ENCODE measurements at places on chromosomes 2 and 18. TPM values are rescaled to one million over a fixed set of nuclear protein-coding genes. Genes with fewer than 3 reads are reported as not detected.

DNA sequence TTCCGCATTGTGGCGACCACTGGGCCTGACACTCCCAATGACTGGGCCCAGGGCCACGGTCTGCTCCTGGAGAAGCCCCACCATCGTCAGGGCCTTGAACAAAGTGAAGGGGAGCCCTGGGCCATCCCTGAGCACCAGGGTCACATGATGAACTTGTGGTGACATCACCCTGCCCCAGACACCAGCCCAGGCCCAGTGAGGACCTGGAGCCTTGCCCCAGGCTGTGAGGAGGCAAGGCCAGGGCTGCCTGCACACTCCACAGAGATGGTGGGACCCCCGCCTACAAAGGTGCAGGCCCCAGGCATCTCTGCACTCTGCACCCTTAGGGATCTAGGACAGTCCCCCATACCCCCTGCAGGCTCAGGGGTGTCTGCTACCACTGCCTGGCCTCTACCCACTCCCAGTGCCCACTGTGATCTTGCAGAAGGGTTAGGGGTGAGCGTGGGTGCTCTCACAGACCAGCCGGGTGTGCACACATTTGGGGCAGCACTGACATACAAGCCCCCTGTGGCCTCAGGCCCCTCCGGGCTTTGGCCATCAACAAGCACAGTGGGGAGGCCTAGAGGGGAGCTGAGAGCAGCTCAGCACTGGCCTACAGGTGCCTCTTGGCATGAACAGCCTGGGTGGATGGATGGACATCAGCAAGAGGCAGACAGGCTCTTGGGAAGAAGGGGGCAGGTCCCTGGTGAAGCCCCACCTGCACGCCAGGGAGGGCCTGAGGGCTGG, 624.0 kb upstream of the LRRTM4 start:
- no peaks in the 10 kb centered on the region for H3K4me1 ChIP-seq
- no peaks in the 10 kb centered on the region for H3K27me3 ChIP-seq
- no peak overlapping the region for H3K27ac ChIP-seq
- no peak for DNase-seq
- no peak overlapping the region for H3K4me3 ChIP-seq

- H3K4me1 ChIP-seq, result no peaks in the 10 kb centered on the region
- DNase-seq, result no peak
- H3K27ac ChIP-seq, result no peak overlapping the region
- H3K4me3 ChIP-seq, result no peak overlapping the region
- no peaks in the 10 kb centered on the region for H3K36me3 ChIP-seq
Observed at GRCh38 chr18:6797171-6797570, 67.7 kb downstream of the ARHGAP28 start.

DNA sequence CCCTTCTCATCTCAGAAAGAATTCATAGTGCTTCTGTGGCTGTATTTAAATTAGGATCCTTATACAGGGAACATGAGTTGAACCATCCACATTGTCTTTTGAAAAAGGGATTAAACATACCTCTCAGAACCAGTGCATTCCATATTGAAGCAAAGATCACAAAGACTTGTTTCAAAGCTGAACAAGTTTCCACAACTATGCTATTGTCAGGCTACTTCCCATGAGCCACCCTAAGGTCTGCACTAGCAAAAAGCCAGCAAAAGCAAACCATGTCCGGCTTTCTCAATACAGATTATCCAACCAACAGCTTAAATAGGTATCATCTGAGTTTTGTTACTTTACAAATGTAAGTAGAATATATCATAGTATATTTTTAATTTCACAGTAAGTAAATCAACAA, 78.1 kb downstream of the SCG2 start:
- H3K4me1 ChIP-seq, result no peaks in the 10 kb centered on the region
- no peaks in the 10 kb centered on the region for H3K27me3 ChIP-seq
- no peak overlapping the region for H3K4me3 ChIP-seq
- DNase-seq, result no peak

DNA sequence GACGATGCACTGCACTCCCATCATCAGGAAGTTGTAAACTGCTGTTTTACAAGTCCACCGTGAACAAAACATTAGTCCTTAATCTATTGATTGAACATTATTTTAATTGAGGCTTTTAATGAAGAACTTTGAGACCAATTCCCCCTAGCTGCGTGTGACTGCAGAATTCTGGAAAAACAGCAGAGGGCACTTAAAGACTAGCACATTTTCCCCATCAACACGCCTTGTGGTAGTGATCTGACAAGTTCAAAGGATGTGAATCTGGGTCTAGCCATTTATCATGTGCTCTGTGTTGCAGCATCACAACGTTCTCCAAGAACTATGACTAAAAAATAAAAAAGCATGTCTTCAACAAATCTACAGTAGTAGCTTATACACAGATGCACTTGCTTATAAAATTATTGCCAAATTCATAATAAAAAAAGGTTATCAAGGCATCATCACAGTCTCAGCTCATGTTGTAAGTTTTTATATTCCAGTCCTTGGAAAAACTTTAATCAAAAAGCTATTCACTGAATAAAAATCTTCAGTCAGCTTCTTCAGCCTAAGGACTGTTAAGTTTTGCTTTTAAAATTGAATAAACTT, 35.8 kb downstream of the SKOR2 start:
- H3K4me3 ChIP-seq, result no peak overlapping the region
- no peaks in the 10 kb centered on the region for H3K36me3 ChIP-seq
- no peak for DNase-seq

Gene GCA
- 17.0 TPM for total RNA-seq

GRCh38 chr2:26483957-26484565, 6.1 kb upstream of the OTOF start:
- no peak overlapping the region for H3K4me3 ChIP-seq
- H3K27ac ChIP-seq, result no peak overlapping the region
- H3K4me1 ChIP-seq, result peaks cover 14% of the 10 kb centered on the region
- peaks cover 5% of the 10 kb centered on the region for H3K27me3 ChIP-seq
- no peaks in the 10 kb centered on the region for H3K36me3 ChIP-seq

Gene SERPINB8
- total RNA-seq, result 9.3 TPM

- no peak overlapping the region for H3K27ac ChIP-seq
- no peaks in the 10 kb centered on the region for H3K4me1 ChIP-seq
- DNase-seq, result no peak
- H3K27me3 ChIP-seq, result no peaks in the 10 kb centered on the region
- H3K4me3 ChIP-seq, result no peak overlapping the region
Observed at GRCh38 chr2:229095472-229095871, 175.6 kb downstream of the PID1 start.

Gene CDCA7
- total RNA-seq, result 65.2 TPM

Gene TMEM198
- total RNA-seq, result 0.95 TPM

GRCh38 chr2:201956361-201956760, 77.3 kb upstream of the FZD7 start:
- H3K27me3 ChIP-seq, result peaks cover 12% of the 10 kb centered on the region
- H3K4me3 ChIP-seq, result no peak overlapping the region
- no peaks in the 10 kb centered on the region for H3K36me3 ChIP-seq
- H3K27ac ChIP-seq, result no peak overlapping the region
- no peak for DNase-seq
- no peaks in the 10 kb centered on the region for H3K4me1 ChIP-seq

GRCh38 chr2:105643405-105644173, 101.1 kb upstream of the NCK2 start:
- no peak overlapping the region for H3K27ac ChIP-seq
- no peaks in the 10 kb centered on the region for H3K4me1 ChIP-seq
- no peaks in the 10 kb centered on the region for H3K36me3 ChIP-seq
- DNase-seq, result no peak
- no peak overlapping the region for H3K4me3 ChIP-seq

Gene TPO
- total RNA-seq, result 0.73 TPM

- no peaks in the 10 kb centered on the region for H3K36me3 ChIP-seq
- H3K4me1 ChIP-seq, result no peaks in the 10 kb centered on the region
- H3K4me3 ChIP-seq, result no peak overlapping the region
- no peak for DNase-seq
Observed at GRCh38 chr2:200212862-200213425, 93.5 kb upstream of the SPATS2L start.

GRCh38 chr18:65938592-65939372, 188.0 kb downstream of the CDH7 start:
- no peak for DNase-seq
- H3K36me3 ChIP-seq, result no peaks in the 10 kb centered on the region
- no peak overlapping the region for H3K4me3 ChIP-seq
- H3K27ac ChIP-seq, result no peak overlapping the region
- H3K4me1 ChIP-seq, result no peaks in the 10 kb centered on the region
- H3K27me3 ChIP-seq, result no peaks in the 10 kb centered on the region

Gene CHRNG
- total RNA-seq, result not detected

DNA sequence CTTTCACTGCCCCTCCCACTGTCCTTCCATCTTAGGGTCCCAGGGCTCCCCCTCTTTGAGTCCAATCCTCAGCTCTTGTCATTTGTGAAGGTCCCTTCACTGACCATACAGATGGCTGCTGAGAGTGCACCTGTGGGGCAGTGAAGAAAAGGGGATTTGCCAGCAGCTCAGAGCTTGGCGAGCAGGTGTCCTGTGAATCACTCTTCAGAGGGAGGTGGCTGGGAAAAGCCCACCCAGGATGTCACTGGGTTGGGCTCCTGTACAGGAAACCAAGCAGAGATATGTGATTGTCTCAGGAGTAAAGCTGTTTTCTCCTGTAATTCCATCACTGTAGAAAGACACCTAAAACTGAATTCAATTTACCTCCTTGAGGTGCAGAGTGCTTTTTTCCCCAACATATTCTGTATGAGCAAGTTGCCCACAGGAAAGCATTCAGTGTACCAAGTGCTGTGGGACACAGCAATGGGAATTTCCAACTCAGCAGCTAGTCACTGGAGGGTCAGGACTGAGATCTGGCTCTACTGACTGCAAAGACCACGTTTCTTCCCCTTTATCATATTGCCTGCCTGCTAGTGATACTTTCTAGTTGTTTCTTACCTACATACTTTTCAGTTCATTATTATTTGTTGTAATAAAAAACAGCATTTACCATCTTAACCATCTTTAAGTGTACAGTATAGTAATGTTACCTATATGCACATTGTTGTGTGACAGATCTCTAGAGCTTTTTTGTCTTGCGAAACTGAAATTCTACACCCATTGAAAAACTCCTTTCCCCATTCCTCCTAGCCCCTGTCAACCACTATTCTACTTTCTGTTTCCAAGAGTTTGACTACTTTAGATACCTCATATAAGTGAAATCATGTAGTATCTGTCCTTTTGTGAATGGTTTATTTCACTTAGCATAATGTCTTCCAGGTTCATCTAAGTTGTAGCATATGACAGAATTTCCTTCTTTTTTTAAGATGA, 239.1 kb downstream of the TSN start:
- no peaks in the 10 kb centered on the region for H3K36me3 ChIP-seq
- no peak overlapping the region for H3K27ac ChIP-seq
- H3K4me1 ChIP-seq, result no peaks in the 10 kb centered on the region
- no peak for DNase-seq
- no peak overlapping the region for H3K4me3 ChIP-seq

Gene SLC5A7
- total RNA-seq, result not detected

Gene DAPL1
- not detected for total RNA-seq

DNA sequence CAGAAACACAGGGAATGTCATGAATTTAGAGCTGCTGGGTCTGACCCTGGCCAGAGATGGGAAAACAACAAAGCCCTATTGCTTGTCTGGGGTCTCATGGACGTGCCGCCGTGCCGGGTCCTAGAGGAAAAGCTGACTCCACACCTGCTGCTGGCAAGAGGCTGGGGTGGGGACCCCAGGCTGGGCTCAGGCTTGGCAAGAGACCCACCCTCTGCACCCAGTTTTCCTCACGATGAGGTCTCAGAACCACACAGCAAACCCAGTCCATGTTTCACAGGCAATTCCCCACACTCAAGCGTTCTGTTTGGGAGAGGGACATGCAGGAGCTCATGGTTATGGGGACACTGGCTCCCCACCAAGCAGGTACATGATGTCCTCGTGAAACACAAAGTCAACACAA, 367.3 kb upstream of the SALL3 start:
- no peaks in the 10 kb centered on the region for H3K36me3 ChIP-seq
- DNase-seq, result no peak
- no peak overlapping the region for H3K4me3 ChIP-seq
- H3K4me1 ChIP-seq, result no peaks in the 10 kb centered on the region

Gene STPG4
- 0.13 TPM for total RNA-seq

Gene TNFAIP6
- total RNA-seq, result not detected

GRCh38 chr2:170314744-170315447, 136.9 kb downstream of the MYO3B start:
- no peak overlapping the region for H3K27ac ChIP-seq
- peaks cover 21% of the 10 kb centered on the region for H3K27me3 ChIP-seq
- H3K36me3 ChIP-seq, result no peaks in the 10 kb centered on the region
- H3K4me3 ChIP-seq, result no peak overlapping the region
- no peaks in the 10 kb centered on the region for H3K4me1 ChIP-seq

Gene CLASP1
- 66.5 TPM for total RNA-seq

Gene BBS5
- total RNA-seq, result 0.90 TPM

All from activated CD4-positive, alpha-beta memory T cell treated with anti-CD3 and anti-CD28 coated beads, Interleukin-2, amount 10 ng/mL, durations not matched to agents 7 days and 5 days (primary cell).